Epithelial cell of prostate (primary cell): ENCODE measurements at places on chromosomes 4 and X.

GRCh38 chrX:41671082-41671481 is 17.7 kb upstream of the GPR34 start:
- DNase-seq = no peak

GRCh38 chr4:149489321-149489720 is 326.3 kb downstream of the IQCM start:
- no peak for DNase-seq

DNA sequence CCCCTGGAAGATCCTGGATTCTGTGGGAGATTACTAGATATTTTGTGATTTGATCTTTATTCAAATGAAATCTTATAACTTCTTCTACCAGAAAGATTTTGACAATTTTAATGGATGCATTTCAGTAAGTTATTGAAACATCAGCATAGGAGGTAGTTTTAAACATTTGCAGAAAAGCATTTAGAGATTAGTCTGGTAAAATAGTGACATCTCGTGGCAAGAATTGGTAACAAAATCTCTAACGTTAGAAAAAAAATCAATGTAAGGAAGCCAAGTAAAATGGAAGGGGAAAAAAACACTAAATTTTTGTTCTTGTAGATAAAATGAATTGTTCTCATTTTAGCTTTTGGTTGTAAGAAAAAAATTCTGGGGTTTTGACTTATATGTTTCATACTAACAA is 73.3 kb downstream of the TASL start:
- no peak for DNase-seq

DNA sequence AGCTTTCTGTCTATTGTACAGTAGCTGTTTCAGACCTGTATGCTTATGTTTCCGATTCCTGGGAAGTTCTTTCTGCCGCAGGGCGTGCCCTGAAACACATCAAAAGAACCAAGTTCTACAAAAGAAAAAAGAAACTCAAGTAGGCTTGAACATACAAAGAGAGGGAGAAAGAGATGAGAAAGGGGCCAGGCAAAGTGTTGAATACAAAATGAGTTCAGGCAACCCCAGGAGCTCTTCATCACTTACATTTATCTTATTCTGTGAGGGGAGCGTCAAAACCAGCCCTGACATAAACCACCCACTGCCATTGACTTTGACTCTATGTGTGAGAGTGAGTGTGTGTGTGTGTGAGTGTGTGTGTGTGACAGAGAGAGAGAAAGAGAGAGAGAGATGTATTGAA is 26.5 kb upstream of the ATOH1 start:
- DNase-seq = no peak
